DMS 273 treated with DMSO at 0.1 percent for 48 hours (cell line): ENCODE measurements at places on chromosomes 7 and 10.

GRCh38 chr7:91114232-91114631, 150.0 kb upstream of the FZD1 start:
- DNase-seq = no peak

DNA sequence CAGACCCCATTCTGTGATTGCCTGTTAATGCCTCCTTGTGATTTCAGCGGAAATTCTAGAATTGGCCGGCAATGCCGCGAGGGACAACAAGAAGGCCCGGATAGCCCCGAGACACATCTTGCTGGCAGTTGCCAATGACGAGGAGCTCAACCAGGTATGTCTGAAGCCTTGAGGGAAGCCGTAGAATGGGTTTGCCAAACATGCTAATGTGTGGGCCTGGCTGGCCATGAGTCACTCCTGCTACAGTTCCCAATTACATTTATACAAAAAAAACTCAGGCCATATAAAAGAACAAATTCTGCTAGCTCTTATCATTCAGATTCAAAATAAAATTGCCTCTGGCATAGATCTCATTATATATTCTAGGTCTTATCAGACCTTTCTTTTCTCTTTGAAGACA, 37.4 kb downstream of the MACROH2A2 start:
- no peak for DNase-seq

DNA sequence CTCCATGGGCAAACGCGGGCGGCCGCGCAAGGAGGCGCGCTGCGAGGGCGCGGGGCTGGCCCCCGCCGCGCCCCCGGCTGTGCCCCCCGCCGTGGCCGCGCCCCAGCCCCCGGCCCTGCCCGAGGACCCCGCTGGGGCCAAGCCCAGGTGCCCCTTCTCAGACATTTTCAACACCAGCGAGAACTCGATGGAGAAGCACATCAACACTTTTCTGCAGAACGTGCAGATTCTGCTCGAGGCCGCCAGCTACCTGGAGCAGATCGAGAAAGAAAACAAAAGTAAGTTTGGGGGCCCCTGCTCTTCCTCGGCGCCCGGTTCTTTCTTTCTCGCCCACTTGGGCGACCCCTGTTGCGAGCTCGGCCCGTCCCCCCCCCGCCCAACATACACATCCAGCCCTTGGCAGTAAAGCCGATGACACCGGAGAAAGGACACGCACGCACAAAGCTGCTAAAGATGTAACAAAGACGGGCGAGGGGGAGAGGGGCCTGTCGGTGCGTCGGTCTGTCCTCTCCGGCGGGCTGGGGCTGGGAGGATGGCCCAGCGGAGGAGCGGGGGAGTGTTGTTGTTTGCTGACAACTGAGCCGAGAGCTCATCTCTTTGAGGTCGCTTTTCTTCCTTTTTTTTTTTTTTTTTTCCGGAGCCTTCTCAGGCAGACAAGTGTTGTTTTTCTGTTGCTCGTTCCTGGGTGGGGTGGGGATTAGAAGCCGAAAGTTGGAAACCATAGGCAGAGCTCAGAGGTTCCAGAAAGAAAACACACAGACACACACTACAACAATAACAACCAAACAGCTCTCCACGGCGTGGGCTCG, 604 bp downstream of the MXI1 start:
- no peak for DNase-seq

- no peak for DNase-seq
Measured at GRCh38 chr7:818031-818699, 14.1 kb upstream of the SUN1 start.
